Keratinocyte (primary cell): ENCODE measurements at places on chromosomes 7 and 10.

DNA sequence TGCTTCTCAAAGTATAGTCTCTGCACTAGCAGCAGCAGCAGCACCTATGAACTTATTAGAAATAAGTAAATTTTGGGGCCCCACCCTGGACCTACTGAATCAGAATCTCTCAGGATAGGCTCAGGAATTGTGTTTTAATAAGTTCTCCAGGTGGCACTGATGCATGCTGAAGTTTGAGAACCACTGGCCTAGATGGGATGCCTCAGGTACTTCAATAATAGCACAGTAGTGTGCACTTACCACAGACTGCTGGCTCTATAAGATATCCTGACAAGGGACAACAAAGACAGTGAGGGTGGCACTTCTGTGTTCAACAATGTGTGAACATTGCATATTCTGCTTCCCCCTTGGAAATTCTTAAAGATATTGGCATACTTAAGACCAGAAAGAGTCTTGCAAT lies 64.7 kb upstream of the HABP2 start:
- no peak for DNase-seq

GRCh38 chr10:132798876-132799275 lies 12.9 kb upstream of the NKX6-2 start:
- no peak for DNase-seq

- DNase-seq = no peak
Measured at GRCh38 chr7:27095050-27095896, 527 bp downstream of the HOXA1 start.

GRCh38 chr7:90972906-90973550 lies 291.2 kb upstream of the FZD1 start:
- DNase-seq = no peak

DNA sequence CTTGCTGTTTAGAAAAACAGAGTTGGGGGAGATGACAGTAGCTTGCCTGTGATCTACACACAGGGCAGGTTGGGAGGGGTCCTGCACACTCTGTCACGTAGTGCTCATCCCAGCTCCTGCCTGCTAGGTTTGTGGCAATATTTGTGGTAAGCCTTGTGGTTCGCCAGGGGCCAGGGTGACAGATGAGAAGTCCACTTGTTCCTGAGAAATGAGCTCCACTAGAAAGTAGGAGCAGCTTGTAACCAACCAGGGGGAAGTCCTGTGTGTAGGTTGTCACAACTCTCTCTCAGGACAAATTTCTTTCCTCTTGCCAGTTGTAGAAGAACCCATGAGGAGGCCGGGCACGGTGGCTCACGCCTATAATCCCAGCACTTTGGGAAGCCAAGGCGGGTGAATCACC lies 147.0 kb downstream of the TCF7L2 start:
- no peak for DNase-seq
